HepG2 (cell line): ENCODE measurements at places on chromosomes 2 and 18.

GRCh38 chr2:135818937-135819610, 17.9 kb downstream of the LCT start:
- DNase-seq, result peak; percentile 29
- no peaks in the 10 kb centered on the region for H3K4me1 ChIP-seq
- H3K27me3 ChIP-seq, result no peaks in the 10 kb centered on the region; the same call in 1 of the 2 replicates
- H3K4me3 ChIP-seq, result no peak overlapping the region
- no peaks in the 10 kb centered on the region for H3K36me3 ChIP-seq

- H3K27ac ChIP-seq, result no peak overlapping the region
- DNase-seq, result no peak
- peaks cover 13% of the 10 kb centered on the region for H3K4me1 ChIP-seq
- peaks cover 16% of the 10 kb centered on the region; the same call in 2 of the 3 replicates for H3K36me3 ChIP-seq
- no peaks in the 10 kb centered on the region for H3K27me3 ChIP-seq
These were observed 163.6 kb upstream of the ACAA2 start for GRCh38 chr18:49976795-49977560.

DNA sequence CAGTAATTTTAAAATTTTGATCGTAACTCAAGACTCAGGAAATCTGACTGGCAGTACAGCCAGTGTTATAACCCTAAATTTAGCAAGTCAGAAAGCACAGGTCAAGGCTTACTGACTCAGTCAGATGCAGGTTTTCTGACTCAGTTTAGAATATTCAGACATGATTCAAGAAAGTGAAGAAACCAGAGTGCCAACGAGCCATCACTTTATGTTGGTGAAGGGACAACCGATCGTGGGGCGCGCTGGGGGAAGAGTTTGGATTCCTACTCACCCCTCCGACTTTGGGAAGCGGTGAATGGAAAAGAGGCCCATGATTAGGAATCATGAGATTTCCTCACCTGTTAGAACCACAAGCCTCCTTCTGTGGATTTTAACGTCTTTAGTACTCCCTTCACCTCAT, 998 bp downstream of the RNF149 start:
- H3K4me1 ChIP-seq, result peaks cover 76% of the 10 kb centered on the region
- H3K27me3 ChIP-seq, result no peaks in the 10 kb centered on the region; the same call in 2 of the 3 replicates
- peaks cover 15% of the 10 kb centered on the region for H3K36me3 ChIP-seq
- no peak for DNase-seq

GRCh38 chr18:63980896-63981460, 11.1 kb downstream of the SERPINB8 start:
- H3K4me3 ChIP-seq, result no peak overlapping the region
- H3K4me1 ChIP-seq, result no peaks in the 10 kb centered on the region
- DNase-seq, result no peak
- no peaks in the 10 kb centered on the region for H3K27me3 ChIP-seq
- no peaks in the 10 kb centered on the region for H3K36me3 ChIP-seq
- H3K27ac ChIP-seq, result no peak overlapping the region

DNA sequence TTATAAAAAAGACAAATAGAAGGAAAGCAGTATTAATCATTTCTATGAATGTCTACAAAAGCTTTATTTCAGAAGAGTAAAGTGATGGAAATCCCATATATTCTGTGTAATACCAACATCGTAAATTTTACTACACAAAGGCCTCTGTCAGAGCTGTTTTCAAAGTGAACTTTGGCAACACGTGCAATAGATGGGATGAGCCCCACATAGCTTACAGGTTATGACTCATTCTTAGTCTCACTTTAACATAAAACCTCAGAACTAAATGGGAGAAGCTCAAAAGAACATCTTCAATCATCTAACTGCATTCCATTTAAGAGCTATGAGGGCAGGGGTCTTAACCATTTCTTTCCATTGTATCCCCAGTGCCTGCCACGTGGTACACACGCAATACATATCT, 11.5 kb downstream of the VPS4B start:
- H3K36me3 ChIP-seq, result peaks cover 55% of the 10 kb centered on the region
- peak; percentile 67 for DNase-seq
- no peak overlapping the region for H3K4me3 ChIP-seq

GRCh38 chr2:118130385-118130784, 42.1 kb downstream of the INSIG2 start:
- no peak overlapping the region for H3K27ac ChIP-seq
- peaks cover 18% of the 10 kb centered on the region for H3K4me1 ChIP-seq
- no peak overlapping the region for H3K4me3 ChIP-seq
- no peak for DNase-seq
- no peaks in the 10 kb centered on the region; the same call in 1 of the 2 replicates for H3K27me3 ChIP-seq
- no peaks in the 10 kb centered on the region; the same call in 2 of the 3 replicates for H3K36me3 ChIP-seq

DNA sequence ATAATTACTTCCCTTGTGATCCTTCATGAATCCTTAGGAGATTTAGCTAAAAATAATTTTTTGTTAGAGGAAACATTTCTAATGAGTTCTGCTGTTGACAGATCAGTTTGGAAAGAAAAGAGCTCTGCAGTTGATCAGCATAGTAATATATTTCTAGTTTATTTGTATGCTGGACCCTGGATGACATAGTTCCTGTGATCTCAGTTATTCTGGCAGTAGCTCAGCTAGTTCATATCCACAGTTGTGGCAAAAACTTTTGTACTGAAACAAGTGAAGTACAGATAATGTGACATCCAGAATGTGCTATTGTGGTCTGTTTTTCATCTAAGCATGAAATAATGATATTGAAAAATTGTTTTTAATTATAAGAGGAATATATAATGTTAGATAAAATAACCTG, 33.7 kb downstream of the ABI2 start:
- no peaks in the 10 kb centered on the region for H3K27me3 ChIP-seq
- H3K4me1 ChIP-seq, result no peaks in the 10 kb centered on the region
- H3K36me3 ChIP-seq, result peaks cover 3% of the 10 kb centered on the region; the same call in 1 of the 3 replicates

DNA sequence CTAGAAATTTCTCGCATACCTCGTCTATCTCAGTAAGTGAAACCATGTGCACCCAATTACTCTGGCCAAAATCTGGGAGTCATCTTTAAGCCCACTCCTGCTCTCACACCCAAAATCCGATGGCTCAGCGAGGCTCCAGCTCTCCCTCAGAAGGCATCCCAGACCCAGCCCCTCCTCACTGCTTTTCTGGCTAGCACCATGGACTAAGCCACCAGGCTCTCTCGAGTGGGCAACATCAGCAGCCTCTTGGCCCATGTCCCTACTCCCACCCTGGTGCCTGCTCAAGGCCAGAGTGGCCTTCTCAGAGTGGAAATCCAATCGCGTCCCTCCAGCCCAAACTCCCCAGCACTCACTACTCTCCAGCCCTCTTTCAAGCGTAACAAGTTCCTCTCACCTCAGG, 27.2 kb downstream of the TNS1 start:
- peaks cover 54% of the 10 kb centered on the region for H3K27me3 ChIP-seq
- peaks cover 9% of the 10 kb centered on the region; the same call in 1 of the 2 replicates for H3K4me1 ChIP-seq
- no peaks in the 10 kb centered on the region for H3K36me3 ChIP-seq
- no peak overlapping the region for H3K27ac ChIP-seq
- DNase-seq, result no peak
